ENCODE measurements at places on chromosomes 4 and X.

DNA sequence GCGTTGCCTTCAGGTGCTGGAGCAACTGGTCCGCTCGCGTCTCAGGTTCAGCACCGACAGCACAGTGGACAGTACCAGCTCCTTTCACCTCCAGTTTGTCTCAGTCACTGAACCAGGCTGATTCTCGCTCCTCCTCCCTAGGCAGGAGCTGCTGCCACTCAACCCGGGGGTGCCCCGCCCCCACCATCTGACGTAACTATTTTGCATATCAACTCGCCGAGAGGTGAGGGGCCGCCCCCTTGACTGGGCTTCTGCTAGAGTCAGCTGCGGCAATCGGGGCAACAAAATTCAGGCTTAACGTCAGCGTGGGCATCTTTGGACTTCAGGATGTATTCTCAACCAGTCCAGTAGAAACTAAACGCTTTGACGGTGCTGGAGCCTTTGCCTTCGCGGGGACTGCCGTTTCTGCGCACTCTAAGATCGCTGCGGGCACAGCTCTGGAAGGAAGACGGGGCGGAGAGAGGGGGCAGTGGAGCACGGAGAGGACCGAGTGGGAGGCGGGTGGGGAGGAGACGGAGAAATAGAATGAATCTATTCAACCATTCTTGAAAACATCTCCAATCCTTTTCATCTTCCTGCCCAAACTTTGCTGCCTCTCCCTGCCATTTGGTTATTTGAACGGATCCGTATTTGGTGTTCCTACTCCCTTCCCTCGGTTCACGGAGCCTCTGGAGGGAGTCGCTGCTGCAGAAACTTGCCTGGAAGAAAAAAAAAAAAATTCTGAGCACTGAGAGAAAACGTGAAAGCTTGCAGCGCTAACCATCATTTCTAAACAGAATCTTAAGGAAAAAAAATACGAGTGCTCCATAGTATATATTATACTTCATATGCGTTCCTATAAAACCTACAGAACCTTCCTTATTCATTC, at the start of gene FSTL5:
Gene FSTL5, minus strand, starts transcription at position 109 of the 868 bp plus-strand sequence. CDS start 52,604 bp downstream, outside the sequence.
- DNase-seq: no peak

DNA sequence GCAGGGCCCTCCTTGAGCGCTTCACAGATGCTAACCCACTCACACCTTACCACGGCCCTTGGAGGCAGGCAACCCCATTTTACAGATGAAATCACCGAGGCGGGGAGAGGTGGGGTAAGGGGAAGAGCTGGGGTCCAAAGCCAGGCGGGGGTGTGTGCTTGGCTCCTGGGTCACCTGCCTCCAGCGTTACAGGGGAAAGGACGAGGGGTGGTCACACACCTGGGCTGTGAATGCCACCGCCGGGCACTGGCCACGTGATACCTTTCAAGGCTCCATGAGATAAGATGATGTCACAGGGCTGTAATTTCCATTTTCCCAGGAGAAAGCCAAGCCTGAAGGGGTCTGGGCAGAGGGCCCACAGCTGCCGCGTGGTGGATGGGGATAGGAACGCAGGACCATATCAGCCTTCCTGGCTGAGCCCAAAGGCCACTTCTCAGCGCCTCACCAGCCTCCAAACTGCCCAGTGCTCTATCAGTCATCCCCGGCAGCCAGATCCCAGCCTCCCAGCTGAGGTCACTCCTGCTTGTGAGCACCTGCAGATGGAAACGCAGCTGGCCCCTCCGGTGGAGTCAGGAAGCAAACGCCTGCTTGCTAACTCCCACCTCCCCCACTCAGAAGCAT, 62.4 kb upstream of the CRMP1 start:
- DNase-seq: no peak

GRCh38 chr4:83238393-83239248, 46.0 kb downstream of the COQ2 start:
- DNase-seq: no peak

DNA sequence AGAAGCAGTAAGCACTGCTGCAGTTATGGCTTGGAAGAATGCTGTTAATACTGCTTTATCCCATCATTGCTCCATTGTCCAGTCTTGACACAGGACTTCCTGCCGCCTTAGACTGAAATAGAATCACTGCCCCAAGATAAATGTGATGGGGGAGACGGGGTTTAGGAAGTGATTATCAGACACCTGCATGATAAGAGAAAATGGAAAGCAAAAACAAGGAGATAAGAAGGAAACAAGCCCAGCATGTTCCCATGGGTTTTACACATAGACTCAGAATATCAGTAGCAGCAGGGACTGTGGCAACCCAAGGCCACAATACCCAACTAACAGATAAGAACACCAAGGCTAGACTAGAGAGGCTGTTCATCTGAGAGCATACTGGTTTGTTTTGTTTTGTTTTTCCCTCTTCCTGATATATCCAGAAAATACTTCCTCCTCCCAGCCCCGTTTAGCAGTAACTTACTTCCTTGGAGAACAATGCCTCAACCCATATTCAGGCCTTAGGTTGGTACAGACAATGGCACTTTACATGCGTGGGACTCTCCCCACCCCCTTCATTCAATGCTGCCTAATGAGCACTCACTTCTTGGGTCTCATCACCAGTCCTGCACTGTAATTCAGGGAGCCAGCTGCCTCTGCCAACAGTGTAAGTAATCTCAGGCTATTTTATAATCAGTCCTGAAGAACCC, 232.6 kb downstream of the CBR4 start:
- no peak for DNase-seq

DNA sequence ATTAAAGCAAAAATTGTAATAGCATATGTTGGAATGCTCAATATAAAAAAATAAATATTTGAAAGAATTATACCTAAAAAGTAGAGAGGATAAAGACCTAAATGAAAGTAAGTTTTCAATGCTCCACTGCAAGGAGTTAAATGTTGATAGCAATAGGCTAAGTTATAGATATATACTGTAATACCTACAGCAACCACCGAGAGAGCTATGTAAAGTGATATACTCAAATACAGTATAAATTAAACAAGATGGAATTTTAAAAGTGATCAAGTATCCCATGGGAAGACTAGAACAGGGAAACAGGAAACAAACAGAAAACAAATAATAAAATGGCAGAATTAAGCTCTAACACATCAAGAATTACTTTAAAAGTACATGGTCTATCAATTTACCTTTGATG, 73.9 kb downstream of the CASP3 start:
- no peak for DNase-seq

GRCh38 chr4:107541511-107541910, 178.5 kb downstream of the PAPSS1 start:
- DNase-seq: no peak

GRCh38 chr4:141458501-141458900, 177.9 kb upstream of the IL15 start:
- no peak for DNase-seq

- no peak for DNase-seq
Observed at GRCh38 chr4:151202851-151203455, 74.0 kb upstream of the PRSS48 start.

DNA sequence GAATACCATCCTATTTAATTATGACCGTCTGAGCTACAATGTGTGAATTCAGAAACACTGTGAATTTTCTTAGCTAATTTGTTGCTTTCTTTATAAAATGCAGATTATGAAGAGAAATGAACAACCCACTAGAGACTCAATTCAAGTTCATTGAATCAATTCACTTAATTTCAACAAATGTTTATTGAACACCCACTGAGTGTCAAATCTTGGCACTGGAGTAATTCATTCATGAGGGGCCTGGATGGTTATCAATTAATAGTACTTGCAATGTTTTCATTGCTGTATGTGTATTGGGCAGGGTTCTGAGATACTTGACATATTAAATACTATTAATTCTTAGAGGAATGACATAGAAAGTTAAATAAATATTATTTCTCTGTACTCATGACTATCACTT, 789.4 kb downstream of the STPG2 start:
- no peak for DNase-seq

DNA sequence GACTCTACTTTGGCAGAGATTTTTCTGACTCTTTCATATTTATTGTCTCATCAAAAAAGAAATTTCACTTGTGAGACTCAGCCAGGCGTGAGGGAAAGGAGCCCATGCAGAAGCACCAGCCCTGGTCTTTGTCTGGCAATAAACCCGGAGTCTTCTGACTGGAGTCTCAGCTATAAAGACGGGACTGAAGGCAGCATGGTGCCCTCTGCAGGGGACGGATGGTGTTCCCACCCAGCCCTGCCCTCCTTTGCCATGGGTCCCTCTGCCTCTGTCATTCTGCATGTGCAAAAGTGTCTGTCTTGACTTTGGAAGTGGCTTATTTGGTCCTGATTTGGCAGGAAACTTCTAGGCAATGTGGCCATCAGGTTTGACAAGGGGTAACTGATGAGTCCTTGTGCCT, 14.2 kb downstream of the ZNF185 start:
- no peak for DNase-seq

DNA sequence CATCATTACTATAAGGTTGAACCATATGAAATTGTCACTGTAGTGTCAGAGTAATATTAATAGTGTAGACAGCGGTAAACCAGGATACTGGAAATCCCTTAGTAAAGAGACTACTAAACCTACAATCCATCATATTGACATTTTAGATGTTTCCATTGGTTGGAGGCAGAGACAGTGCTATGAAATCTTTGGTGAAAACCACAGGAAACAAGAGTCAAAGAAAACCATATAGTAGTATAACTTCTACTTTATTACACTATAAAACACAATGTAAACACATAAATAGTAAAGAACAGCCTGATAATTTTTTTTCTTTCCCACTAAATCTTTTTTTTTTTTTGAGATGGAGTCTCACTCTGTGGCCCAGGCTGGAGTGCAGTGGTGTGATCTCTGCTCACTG, 15.9 kb downstream of the RELL1 start:
- DNase-seq: no peak

DNA sequence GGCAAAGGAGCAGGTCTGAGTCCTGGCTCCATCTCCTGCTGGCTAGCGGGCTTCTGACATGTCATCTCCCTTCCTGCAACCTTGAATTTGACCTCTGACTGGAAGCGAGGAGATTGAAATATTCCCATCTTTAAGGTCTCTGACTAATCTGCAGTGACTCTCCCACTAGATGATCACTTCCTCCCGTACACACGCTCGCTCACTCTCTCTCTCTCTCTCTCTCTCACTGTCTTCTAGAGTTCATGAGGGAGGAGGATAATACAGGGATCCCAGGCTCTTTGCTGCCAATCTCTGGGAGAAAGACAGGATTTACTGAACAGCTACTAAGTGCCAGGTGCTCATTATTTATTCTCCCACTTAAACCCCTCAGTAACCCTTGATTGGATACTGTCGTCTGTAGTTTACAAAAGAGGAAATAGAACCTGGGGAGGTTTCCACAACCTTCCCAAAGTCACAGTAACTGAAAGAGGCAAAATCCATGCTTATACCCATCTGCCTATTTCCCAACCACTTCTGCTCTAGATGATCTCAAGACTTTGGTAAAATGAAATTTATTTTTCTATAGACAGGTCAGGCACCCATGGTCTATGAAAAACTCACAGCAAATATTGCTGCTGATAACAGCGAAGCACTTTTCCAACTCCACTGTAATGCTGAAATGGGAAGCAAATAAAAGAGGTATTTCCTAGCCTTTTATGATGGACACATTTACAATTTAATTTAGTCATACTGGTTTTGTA, 193.5 kb upstream of the C1QTNF7 start:
- no peak for DNase-seq

DNA sequence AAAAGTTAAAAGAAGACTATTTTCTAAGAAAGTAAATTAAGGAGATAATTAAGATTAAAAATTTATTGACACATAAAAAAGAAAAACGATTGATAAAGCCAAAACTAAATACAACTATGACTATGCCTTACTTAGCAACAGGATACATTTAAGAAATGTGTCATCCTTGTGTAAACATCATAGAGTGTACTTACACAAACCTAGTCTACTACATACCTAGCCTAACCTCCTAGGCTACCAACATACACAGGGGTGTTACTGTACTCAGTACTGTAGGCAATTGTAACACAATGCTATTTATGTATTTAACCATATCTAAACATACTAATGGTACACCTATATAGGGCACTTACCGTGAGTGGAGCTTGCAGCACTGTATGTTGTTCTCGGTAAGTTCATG, 108.3 kb downstream of the ANXA10 start:
- no peak for DNase-seq

GRCh38 chrX:40083120-40083978, 14.4 kb downstream of the BCOR start:
- DNase-seq: no peak

- DNase-seq: no peak
Observed at GRCh38 chr4:83248486-83248885, 36.1 kb downstream of the COQ2 start.

DNA sequence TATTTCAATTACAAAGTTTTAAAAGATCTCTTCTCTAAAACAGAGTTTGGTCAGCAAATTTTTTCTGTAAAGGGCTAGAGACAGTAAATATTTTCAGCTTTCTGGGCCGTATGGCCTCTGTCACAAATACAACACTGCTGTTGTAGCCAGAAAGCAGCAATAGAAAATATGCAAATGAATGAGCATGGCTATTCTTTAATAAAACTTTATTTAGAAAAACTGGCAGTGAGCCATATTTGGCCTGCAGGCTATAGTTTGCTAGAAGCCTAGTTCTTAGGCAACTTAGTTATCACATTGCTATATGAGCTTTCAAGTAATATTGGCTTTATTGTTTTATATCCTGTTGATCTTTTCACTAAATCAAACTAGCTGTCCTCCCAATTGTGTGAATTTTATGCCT, 26.5 kb upstream of the XK start:
- DNase-seq: no peak

GRCh38 chr4:163331629-163332376, 593 bp downstream of the NPY1R start:
- no peak for DNase-seq

DNA sequence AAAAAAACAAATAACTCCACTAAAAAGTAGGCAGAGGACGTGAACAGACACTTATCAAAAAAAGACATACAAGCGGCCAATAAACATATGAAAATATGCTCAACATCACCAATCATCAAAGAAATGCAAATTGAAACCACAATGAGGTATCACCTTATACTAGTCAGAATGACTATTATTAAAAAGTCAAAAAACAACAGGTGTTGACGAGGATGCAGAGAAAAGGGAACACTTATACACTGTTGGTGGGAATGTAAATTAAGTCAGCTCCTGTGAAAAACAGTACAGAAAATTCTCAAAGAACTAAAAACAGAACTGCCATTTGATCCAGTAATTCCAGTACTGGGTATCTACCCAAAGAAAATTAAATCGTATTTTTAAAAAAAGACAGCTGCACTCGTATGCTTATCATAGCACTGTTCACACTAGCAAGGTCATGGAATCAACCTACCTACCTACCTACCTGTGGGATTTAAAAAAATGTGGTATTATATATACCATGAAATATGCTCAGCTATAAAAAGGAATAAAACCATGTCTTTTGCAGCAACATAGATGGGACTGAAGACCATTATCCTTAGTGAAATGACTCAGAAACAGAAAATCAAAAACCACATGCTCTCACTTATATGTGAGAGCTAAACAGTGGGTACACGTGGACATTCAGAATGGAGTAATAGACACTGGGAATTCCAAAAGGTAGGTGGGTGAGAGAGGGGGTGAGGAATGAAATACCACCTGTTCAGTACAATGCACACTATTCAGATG, 24.8 kb upstream of the PTPN13 start:
- DNase-seq: no peak

DNA sequence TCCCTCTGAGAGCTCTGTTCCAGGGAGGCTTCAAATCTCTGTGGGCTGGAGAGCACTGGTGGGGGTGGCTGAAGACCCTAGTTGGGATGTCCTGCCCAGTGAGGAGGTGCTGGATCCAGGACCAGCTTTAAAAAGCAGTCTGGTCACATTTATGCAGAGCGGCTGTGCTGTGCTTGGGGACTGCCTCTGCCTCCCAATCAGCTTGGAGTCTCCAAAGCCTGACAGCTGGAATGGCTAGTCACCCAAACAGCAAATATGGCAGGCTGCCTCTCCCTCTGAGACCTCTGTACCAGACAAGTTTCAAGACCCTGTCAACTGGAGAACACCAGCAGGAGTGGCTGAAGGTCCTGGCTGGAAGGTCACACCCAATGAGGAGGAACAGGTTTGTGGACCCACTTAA, 848.1 kb upstream of the DIAPH2 start:
- DNase-seq: no peak

All from BJ (cell line).